Stimulated activated CD4-positive, alpha-beta T cell treated with anti-CD3 and anti-CD28 coated beads, Interleukin-12 subunit alpha, Interleukin-12 subunit beta, amount 100 ng/mL, for 4 hours (primary cell): ENCODE measurements at places on chromosomes 1 and 21.
A peak's percentile ranks its signal among the peaks of the same experiment; 100 is the strongest.

GRCh38 chr1:227388214-227389168, 70.2 kb upstream of the CDC42BPA start:
- no peak for DNase-seq

DNA sequence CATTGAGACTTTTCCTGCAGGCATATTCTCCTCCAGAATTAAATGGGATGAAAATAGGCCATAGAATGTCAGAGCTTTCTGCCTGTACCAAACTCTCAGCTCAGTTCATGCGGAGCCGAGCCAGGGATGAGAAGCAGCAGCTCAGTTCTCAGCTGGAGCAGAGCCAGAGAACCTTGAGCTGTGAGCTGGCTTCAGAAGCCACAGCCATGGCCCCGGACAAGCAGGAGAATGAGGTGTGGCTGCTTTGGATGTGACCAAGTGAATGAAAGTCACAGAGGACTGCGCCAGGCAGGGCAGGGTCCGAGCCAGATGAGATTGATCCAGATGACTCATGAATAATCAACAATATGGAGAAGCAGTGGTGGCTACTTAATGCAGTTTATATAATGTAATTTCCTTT, 633.8 kb downstream of the NCAM2 start:
- DNase-seq: no peak

DNA sequence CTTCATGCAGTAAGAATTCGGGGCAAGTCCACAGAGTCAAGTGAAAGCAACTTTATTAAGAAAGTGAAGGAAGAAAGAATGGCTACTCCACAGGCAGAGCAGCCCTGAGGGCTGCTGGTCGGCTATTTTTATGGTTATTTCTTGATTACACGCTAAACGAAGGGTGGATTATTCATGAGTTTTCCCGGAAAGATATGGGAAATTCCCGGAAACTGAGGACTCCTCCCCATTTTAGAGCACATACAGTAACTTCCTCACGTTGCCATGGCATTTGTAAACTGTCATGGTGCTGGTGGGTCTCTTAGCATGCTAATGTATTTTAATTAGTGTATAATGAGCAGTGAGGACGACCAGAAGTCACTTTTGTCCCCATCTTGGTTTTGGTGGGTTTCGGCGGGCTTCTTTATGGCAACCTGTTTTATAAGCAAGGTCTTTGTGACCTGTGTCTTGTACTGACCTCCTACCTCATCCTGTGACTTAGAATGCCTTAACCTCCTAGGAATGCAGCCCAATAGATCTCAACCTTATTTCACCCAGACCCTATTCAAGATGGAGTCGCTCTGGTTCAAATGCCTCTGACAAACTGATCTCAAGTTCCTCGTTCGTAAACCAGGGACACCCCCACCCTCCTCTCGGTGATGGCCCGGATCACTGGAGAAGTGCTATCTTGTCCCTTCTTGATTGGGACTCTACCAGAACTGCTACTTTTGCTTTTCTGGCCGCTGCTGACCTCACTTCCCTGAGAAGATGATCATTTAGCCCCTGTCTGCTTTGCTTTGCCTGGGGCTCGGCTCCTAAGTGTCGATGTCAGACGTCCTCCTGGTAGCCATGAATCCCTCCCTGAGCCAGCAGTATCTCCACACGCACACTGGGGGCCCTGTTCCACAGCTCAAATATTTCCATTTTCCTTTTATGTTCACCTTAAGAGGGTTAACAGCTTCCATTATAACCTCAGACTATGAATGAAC, 48.8 kb downstream of the CLSTN1 start:
- no peak for DNase-seq

DNA sequence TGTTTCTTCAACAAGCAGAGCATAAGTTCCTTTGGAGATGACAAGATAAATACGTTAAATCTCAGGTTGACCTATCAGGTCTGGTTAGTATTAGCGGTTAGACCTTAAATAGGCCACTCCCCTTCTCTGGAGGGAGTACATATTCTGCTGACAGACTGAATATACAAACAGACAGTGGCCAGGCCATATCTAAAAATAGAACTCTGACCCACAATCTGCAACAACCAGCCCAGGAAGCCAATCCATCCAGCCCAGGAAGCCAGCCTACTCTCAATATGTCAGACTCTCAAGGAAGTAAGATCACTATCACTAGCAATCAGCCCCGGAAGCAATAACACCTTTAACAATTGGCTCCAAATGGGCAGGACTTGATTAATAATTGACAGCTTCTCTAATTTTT, 6.7 kb downstream of the IL20 start:
- no peak for DNase-seq

DNA sequence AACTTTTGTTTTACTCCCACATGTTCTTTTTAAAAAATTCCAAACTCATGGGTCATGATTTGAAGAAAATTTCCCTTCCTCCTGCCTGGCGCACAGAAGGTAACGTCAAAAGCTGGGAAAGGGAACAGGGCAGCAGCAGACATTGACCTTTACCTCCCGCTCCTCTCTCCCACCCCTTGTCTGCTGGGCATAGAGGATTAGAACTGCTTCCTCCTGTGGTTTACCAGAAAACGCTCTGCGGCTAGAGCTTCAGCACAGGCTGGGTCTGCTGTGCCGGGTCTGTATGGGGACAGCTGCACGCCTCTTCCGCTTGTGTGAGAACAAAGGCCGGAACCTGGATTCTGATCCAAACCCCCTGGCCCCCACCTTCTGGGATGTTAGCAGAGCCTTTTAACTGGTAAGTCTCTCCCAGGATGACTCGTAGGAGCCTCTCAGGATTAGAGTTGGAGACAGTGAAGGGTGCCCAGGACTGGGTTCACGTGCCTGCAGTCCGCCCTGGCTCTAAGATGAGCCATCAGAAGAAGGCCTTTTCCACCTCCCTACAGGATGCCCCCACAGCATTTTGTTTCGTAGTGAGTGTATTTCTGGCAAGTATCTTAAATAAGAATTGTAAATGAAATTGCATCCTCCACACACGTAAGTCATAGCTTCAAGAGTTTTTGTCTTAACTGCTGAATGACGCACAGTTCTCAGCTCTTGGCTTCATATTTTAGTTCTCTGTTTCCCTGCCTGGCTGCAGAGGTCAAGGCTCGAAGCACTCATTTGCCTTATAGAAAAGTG, 5.2 kb downstream of the H6PD start:
- DNase-seq: peak; percentile 10

DNA sequence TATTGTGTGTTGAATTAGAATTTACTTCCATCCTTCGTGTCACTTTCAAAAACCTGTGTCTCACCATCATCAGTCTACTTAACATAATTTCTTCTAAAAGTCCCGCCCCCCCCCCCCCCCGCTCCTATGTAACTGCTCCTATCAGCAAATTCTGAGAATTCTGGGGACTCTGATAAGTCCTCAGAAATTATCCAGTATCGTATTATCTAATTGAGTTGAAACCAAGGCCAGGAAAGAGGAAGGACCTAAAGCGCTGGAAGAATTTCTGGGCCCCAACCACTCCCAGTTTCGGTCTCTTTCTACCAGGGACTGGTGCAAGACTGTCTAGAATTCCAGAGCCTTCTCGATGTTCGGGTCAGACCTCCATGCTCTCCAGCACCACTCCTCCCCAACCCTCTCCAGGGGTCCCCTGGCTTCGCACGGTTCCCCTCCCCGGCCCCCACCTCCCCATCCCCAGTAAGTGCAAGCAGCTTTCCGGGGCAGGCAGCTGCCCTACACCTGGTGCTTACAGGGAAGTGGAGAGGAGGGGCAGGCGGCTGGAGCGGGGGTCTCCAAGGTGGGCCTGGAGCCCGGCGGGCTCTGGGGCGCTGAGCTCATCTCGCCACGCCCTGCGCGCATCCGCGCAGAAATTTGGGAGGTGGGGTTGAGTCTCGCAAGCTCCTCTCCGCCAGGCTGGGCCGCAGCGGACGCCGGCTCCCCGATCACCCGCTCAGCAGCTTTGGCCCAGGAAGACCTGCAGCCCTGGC, 16.0 kb upstream of the ZNF496 start:
- DNase-seq: no peak

- DNase-seq: no peak
Measured at GRCh38 chr1:3772715-3773571, at the start of gene SMIM1. SMIM1 (plus strand) TSS chr1:3772749; CDS start chr1:3775374, 2,625 bp downstream.

- DNase-seq: no peak
Measured at GRCh38 chr1:228955691-228956090, 220.4 kb downstream of the RHOU start.

- DNase-seq: no peak
Measured at GRCh38 chr1:228372183-228373003, 34.2 kb downstream of the TRIM11 start.

- no peak for DNase-seq
Measured at GRCh38 chr1:81840805-81841204, 40.1 kb downstream of the ADGRL2 start.

DNA sequence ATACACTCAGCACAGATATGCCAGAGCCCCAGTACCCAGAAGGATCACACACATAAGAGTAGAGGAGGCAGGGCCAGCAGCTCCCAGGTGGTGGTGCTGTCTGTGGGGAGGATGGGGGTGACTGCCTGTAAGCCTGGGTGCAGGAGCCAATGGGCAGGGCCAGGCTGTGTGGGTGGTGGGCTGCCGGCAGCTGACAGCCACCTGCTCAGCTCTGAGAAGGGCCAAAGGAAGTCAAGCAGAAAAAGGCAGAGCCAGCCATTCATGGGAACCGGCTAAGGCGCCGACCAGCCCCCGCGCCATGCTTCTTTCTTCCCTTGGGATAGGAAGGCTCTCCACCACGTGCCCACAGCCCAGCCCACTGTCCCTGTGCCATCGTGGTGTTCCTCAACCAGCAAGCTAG, 14.1 kb downstream of the PIK3C2B start:
- no peak for DNase-seq

DNA sequence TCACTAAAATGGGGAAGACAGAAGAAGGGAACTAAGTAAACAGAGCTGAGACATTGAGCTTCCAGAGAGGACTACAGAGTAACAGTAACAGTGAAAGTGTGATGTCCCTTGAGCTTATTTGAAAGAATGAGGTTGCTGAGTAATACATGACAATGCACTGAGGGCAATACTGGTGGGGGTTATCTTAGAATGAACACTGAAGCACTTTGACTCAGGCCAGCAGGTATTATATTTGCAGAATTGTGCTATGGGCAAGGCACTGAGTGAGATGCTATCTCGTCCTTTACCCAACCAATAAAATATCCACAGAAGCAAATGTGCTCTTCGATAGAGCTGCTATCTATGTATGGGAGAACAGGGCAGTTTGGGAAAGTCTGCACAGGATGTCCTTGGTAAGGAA, 133.2 kb downstream of the DISP1 start:
- DNase-seq: no peak

DNA sequence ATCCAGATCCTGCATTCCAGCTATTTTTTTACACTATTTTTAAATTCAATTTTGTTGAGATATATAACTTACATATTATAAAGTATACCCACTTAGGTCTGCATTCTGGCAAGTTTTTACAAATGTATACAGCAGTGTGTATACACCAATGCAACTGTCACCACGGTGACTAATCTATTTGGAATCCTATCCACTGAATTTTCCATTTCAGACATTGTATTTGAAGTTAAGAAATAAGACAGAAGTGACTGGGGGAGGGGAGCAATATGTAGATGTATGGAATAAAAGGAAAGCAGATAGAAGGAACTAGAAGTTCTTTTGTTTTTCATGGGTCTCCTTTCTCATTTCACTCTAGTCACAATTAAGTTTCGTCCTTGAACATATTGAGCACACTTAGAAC, 431.5 kb upstream of the CHRM3 start:
- DNase-seq: no peak
